ENCODE measurements at places on chromosomes 11 and 22.
A peak's percentile ranks its signal among the peaks of the same experiment; 100 is the strongest.

- no peak for DNase-seq
These were observed 23.9 kb upstream of the PANX1 start for GRCh38 chr11:94104734-94105133.

DNA sequence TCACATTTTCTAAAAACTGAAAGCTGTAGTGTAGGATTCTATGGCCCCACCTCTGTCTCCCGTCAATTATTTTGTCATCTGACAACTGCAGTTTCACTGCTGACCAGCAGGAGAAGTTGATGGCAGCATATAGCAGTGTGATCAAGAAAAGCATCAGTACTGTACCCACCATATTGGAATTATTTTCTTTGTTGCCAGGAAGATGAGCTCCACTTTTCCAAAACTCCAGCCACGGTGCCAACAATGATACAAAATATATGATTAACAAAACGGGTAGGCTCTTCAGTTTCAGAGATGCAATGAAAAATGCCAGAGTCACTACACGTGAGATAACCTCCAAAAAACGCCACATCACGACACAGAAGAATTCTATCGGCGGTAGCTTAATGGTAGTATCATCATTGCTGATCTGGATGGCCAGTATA lies 41.3 kb downstream of the XKR3 start:
- DNase-seq: no peak

GRCh38 chr11:127943152-127943551 lies 644.2 kb downstream of the ETS1 start:
- DNase-seq: no peak

DNA sequence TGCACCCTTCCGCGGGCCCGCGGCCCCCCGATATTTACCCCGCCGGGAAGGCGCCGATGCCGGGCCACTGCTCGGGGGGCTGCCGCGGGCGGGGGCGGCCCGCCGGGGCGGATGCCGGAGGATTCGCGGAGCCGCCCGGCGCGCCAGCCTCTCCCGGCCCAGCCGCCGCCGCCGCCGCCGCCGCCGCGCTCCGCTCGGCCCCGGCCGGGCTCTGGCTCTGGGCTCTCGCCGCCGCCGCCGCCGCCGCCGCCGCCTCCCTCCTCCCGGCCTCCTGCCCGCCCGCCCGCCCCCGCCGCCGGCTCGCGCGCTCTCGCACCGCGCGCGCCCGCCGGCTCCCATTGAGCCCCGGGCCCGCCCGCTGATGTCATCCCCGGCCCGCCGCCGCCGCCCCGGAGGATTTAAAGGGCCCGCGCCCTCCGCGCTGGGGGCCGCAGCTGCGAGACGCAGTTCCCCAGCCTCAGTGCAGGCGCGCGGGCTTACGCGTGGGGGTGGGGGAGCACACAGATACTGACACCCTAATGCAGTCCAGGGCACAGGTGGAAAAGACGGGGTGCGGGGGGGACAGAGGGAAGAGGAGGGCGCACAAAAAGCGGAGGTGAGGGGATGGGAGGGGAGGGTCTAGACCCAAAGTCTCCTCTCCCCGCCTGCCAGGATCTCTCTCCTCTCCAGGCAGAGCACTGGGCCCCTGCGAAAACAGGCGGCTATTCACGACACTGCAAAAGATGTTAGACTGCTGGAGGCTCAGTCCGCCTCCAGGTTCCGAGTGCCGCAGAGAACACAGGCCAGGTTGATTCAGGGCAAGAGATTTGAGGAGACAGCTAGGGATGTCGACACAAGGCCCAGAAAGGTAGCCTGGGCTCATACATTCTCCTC lies at the start of gene CSNK1E:
TSS of gene CSNK1E (minus strand) at position 312 of the 873 bp plus-strand sequence. CDS start 3,276 bp downstream, outside the sequence.
- peak; percentile 52 for DNase-seq

- peak; percentile 82 for DNase-seq
These were observed 29.8 kb upstream of the EED start for GRCh38 chr11:86214710-86215109.

- no peak for DNase-seq
These were observed 25.4 kb upstream of the MYO18B start for GRCh38 chr22:25716637-25717036.

DNA sequence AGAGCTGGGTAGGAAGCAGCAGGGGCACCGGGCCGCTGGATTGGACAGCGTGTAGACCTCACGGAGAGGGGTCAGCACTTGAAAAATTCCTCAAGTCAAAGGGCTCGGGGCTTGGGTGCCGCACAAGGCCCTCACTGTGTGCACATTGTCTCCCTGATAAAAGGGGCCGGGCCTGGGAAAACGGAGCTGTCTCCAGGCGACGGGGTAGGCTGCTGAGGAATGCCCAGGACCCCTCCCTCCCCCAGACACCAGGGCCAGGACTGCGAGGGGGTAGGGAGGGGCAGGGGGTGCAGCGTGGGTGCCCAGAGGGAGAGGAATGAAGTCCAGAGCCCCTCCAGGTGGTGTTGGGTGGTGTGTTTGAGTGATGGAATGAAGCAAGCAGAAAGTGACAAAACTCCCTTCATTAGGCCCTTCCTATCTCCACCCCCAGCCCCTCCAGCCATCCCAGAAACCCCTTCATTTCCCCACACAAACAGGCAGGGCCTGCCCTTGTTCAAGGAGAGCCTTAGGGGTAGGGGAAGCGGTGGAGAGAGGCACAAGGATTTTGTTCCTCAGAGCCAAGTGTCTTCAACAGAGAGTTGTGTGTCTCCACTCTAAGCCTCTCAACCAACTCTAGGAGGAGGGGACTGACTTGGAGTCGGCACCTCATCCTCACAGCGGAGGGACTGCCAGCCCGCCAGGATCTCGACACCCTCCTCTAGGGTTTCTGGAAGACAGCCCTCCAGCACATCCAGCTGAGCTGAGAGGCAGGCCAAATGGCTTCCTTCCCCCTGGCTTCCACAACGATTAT lies 63.9 kb downstream of the SYN3 start:
- no peak for DNase-seq

GRCh38 chr11:130092661-130093060 lies 23.0 kb downstream of the APLP2 start:
- DNase-seq: no peak

- DNase-seq: no peak
These were observed 30.6 kb downstream of the SDHAF2 start for GRCh38 chr11:61460474-61460881.

Data from stimulated activated CD8-positive, alpha-beta memory T cell treated with anti-CD3 and anti-CD28 coated beads, Interleukin-15, amount 100 ng/mL, for 48 hours (primary cell).